ENCODE measurements at places on chromosomes 5 and 9.

GRCh38 chr5:157602505-157602904 lies 26.9 kb upstream of the ADAM19 start:
- DNase-seq: peak; percentile 47

GRCh38 chr5:151676314-151676712 lies 10.4 kb downstream of the SPARC start:
- DNase-seq: no peak

GRCh38 chr5:123358751-123359150 lies 64.5 kb downstream of the CEP120 start:
- no peak for DNase-seq

DNA sequence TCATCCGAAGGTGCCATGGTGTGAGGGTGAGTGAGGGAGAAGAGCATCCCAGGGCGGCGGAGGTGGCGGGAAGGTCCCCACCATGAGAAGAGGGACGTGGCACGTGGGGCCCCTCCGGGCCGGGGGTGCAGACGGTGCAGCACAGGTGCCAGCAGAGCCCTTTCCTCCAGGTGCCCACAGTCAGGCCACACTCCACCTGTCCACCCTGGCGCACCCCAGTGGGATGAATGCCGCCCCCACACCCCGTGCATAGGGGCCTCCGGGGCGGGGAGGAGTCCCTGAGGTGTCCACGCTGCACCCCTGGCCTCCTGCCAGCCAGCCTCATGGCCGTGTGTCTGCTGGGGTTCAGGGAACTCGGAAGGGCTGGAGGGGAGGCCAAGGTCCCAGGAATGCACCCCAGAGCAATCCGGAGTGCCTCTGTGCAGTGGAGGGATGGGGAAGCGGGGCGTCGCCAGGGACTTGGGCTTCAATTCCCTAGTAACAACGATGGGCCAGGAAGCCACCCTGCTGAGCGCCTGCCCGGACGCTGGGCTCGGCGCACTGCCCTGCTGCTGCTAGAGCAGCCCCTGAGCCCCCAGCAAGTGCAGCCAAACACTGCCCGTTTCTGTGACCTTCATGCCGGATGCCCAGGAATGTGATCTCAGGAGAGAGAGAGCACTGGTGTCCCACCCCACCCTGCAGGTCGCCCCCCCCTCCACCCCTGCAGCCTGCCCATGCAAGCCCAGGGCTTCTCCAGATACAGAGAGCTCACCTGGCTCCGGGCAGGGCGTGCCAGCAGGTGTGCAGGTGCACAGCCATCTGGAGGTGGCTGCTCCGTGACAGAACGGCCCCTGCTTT lies 8.8 kb upstream of the NACC2 start:
- no peak for DNase-seq

GRCh38 chr5:4777435-4777834 lies 362.7 kb upstream of the ADAMTS16 start:
- no peak for DNase-seq

GRCh38 chr9:123431581-123431980 lies 75.6 kb downstream of the CRB2 start:
- DNase-seq: no peak

- DNase-seq: no peak
Measured at GRCh38 chr5:9082996-9083395, 462.9 kb downstream of the SEMA5A start.

DNA sequence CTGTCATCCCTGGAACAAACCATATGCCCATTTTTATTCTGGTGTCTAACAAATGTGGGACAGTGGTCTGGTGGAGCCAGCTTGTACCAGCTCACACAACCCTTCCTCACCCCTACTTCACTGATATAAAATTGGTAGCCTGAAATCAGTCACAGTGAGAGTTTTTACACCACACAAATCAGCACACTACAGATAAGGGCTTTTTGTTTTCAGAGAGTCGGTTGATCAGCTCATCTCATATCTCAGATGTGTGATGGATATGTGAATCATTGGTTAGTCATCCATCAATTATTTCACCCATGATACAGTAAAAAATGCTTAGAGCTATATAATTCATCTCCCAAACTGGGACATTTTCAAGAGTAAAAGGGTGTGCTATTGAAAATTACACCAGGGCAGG lies 529.2 kb downstream of the EBF1 start:
- DNase-seq: no peak
